ENCODE measurements at places on chromosomes 13 and 19.
A peak's percentile ranks its signal among the peaks of the same experiment; 100 is the strongest.

DNA sequence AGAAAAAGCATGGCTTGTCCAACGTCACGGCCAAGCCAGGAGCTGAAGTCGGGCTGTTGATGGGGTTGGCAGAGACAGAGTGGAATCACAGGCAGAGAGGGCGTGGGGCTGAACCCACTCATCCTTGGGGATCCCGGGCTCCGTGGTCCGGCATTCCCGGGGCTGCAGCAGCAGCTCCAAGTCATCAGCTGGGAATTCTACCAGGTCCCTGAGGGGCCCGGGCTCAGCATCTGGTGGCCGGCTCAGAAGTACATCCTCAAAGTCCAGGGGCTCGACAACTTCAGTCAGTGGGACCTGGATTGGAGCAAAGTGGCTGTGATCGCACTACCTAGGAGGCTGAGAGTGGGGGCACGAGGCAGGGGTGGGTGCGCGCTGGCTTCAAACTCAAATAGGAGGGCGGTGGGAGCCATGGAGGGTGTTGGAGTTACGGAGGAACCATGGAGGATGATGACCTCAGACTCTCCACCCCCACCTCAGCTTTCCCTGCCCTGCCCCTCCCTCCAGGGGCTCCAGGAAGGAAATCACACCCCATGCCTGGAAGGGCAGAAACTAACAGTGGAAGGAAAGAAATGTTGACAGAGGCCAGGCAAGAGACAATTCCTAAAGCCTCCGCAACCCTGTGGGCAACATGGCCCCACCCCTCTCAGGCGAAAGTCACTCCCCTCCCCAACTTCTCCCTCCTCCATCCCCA lies 9.5 kb downstream of the DOCK6 start:
- no peak for DNase-seq

GRCh38 chr13:39876258-39876657 lies 220.8 kb downstream of the COG6 start:
- DNase-seq = no peak

DNA sequence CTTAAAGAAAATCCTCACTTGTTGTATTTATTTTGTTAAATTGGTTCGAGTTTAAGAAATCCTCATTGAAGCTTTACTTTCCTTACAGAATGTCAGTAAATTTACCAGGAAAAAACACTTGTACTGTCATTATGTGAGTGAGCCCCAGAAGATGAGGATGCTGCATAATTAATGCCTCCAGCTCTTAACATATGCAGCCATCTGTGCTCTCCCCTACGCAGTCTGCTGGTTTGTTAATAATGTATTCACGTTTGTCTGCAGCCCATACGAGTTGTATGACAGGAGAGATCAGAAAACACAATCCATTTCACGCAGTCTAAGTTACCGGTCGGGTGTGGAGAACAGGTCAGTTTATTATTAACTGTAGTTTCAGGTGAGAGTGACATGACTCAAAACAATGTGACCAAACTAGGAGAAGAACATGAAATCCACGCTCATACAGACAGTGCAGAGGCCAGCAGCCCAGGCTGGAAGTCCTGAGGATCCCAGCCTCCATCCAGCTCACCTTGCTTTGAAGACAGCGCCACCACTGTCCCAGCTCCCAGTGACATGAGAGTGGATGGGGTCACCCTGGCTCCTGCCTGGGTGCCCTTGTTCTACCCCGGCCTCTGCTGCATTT lies 19.8 kb upstream of the ATP11A start:
- DNase-seq = no peak

DNA sequence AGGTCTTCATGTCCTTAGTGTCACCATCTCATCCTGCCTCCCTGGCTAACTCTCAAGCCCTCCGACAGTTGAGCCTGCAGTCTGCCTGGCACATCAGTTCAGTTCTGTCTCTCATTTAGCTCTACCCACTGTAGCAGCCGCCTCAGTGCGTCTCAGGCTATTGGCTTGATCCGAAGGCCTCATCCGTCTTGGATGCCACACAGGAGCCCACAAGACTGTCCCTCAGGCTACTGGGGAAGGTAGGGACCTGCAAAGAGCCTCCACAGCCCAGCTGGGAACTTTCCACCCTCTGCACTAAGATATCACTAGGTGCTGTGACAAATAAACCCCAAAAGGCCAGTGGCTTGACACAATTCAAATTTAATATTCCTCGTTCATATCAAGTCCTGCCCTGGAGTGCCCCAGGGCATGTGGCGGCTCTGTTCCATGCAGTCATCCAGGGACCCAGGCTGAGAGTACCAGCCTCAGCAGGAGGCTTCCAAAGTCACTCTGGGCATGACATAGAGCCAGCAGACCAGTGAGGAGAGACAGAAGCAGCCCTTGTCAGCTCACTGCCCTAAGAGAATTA lies 5.7 kb downstream of the VSTM2B start:
- DNase-seq = no peak

GRCh38 chr19:1076046-1076386 lies 9.0 kb downstream of the ARHGAP45 start:
- no peak for DNase-seq

DNA sequence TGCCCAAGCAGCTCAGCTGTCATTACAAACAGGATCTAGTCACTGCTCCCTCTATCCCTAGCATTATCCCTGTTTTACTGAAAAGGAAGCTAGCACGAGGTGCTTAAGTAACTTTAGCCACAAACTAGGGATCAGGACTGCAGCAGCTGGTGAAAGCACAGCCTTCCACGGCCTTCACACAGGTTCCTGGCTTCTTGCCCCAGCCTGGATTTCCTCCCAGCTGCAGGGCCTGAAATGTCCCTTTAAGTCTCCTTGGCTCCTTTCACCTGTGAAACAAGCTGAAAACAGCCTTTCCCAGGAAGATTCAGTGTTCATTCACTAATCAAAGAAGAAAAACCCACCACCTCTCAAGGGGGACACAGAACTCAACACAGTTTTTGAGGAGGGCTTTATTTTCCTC lies 754.5 kb downstream of the DIAPH3 start:
- DNase-seq = no peak

- DNase-seq = no peak
Observed at GRCh38 chr13:51045451-51045850, 65.6 kb downstream of the C13orf42 start.

- DNase-seq = no peak
Observed at GRCh38 chr13:90883592-90883991, 463.9 kb upstream of the MIR17HG start.

DNA sequence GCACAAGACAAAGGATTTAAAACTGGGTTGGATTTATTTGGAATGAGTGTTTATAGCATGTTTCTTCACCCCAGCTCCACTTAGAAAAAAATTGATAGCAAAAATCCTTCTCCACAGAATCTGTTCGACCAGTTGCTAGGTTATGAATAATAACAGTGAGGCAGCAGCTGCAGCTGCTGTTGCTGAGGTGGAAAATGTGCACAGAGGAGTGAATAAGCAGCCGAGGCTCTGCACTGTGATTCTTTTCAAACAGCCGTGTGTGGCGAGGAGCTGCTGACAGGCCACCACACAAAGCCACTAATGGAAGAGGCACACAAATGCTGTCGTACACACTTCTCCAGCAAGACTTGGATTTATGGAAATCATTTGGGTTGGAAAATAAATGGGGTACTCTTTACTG lies 6.4 kb upstream of the RASL11A start:
- DNase-seq = no peak

DNA sequence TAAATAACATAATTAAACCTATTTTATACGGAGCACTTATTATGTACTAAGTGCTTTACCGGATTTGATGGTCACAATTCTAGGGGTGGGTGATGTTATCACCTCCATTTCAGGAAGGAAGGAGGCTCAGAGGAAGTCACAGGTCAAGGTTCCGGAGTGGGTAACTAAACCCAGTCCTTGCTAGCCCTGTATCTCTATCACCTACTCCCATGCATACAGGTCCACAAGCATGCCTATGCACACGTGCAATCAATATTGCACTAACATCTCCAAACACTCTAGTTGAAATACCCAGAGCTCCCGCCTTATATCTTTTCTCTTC lies 17.8 kb upstream of the FOSB start:
- no peak for DNase-seq

DNA sequence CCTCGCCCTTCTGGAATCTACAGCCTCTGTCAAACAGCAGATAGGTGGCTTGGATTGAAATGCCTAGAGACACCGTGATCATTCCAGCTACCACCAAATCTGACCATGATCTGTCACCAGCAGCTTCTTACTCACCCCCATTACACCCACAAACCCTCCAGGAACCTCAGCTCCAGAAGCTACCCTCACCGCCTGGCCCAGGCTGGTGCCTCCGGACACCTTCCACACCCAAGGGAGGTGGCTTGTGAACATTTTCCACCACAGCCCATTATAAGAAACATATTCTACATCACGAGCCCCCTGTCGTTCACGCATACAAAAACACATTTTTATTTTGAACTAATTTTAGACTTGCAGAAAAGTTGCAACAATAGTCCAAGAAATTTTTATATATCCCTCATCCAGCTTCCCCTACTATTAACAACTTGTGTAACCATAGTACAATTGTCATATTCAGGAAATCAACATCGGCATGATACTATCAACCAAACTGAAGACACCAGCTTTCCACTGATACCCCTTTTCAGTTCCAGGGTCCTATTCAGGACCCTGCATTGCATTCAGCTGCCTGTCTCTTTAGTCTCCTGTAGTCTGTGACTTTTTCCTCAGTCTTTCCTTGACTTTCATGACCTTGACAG lies 15.4 kb upstream of the UBE2L5 start:
- DNase-seq = no peak

GRCh38 chr19:3537101-3537437 lies 1.9 kb upstream of the TEKTIP1 start:
- no peak for DNase-seq

DNA sequence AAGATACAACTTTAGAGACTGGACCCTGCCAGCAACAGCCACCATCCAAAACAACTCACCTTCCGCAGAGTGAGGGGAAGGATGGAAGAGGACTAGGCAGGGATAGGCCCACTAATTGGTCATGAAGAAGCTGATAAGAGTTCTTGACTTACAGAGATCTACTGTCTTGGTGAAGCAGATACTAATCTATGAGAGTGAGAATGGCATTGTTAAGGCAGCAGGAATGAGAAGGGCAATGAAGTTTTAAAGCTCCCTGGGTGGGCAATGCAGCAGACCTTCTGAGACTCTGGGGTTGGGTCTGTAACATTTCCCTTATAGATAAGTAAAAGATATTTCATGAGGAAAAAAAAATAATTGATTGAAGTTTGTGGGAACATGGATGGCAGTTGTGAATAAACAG lies 63.7 kb downstream of the KLF12 start:
- no peak for DNase-seq

- DNase-seq = peak; percentile 37
Observed at GRCh38 chr19:3224346-3225168, at the start of gene CELF5. TSS of gene CELF5 (plus strand) at chr19:3224661. CDS start at chr19:3224740, 79 bp downstream.

- DNase-seq = no peak
Observed at GRCh38 chr13:69755101-69755500, 352.5 kb upstream of the ATXN8OS start.

GRCh38 chr19:29678484-29679106 lies 13.3 kb downstream of the PLEKHF1 start:
- no peak for DNase-seq

DNA sequence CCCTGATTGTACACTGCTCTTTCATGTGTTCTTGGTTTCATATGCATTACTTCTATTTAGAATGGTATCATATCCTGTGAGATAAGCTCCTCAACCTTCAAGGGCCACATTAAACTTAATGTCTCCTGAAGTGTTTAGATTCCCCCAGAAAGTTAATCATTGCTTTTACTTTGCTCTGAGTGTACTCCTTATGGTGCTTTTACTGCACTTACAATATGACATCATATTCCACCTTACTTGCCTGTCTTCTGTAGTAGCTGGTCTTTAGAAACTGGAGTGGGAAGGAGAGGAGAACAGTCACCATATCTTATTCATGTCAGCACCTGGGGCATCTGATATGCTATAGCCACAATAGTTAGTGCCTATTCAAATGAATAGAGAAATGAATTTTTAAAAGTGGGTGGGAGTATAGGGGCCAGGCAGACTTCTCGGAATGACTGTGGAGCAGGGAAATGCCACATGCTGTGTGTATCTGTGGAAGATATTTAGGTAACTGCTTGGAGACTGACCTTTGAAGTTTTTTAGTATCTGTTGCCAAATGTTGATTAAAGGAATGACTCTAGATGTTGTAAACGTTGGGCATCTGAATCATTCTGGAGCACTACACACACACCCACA lies 40.2 kb downstream of the SLAIN1 start:
- no peak for DNase-seq

- no peak for DNase-seq
Observed at GRCh38 chr13:90591260-90591926, 756.1 kb upstream of the MIR17HG start.

DNA sequence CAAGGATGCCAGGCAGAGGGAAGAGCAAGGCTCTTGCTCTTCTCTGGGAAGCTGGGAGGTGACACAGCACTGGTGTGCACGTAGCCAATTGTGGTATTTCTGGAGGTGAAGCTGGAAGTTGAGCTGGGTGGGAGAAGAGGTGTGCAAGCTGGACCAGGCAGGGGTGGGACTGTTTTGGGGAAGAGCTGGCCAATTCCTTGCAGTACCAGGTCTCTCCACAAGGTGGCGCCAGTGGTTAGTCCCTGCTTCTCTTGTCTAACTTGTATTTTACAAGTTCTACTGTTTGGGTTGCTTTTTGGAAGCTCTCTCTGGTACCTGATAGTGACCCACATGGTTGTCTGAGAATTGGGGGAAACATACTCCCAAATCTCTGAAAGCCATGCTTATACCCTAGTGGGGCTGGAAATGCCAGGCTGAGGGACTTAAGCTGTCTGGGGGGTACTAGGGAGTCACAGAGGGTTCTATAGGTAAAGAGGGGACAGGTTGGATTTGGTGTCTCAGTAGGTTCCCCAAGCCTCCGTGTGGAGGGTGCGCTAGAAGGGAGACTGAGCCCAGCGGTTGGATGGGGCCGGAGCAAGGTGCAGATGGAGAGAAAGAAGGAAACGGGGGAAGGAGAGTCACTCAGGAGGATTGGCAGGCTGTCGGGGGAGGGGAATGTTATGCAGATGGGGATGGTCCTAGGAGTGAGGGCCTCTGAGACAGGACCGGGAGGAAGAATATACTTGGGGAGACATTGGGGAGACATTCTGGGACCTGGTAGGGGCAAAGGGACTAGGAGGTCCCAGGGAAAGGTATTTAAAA lies 3.0 kb downstream of the HPN start:
- peak; percentile 71 for DNase-seq

DNA sequence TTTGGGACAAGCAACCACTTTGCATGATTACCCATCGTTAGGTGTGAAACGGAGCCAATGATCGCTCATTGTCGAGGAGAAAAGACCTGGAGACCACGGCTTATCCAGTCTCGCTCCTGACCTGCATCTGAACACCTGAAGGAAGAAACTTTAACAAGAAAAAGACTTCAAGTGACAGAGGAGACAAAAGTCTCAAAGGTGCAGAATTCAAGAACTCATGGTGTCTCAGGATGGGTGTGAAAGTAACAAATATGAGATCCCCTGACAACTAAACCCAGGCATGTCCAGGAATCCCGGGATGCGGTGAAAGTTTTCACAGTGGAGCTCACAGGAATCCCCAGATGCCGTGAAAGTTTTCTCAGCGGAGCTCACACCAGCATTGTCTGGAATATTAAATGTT lies 6.3 kb upstream of the ATP11A start:
- no peak for DNase-seq
